Fibroblast of skin of left quadriceps (primary cell): ENCODE measurements at places on chromosomes 3 and 15.

GRCh38 chr3:22296601-22297000 lies 545.6 kb upstream of the ZNF385D start:
- DNase-seq: no peak

GRCh38 chr3:133535971-133536881 lies 37.3 kb upstream of the CDV3 start:
- DNase-seq: peak; percentile 85

GRCh38 chr3:102207151-102207571 lies 227.7 kb upstream of the ZPLD1 start:
- DNase-seq: peak; percentile 88

DNA sequence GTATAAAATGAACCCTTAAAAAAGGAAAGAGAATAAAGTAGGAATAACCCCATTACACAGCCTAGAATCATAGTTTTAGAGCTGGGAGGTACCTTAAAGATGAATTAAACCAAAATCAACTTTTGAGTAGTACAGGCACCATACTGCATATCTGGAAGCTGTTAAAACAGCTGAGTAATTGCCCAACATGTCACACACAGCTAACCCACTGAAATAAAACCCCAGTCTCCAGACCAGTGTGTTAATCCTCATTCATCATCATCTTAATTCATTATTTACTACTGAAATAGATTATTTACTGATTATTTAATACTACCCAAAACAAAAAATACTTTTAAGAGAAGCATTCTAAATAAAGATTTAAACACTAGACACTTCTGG lies 52.8 kb downstream of the GPR160 start:
- no peak for DNase-seq

DNA sequence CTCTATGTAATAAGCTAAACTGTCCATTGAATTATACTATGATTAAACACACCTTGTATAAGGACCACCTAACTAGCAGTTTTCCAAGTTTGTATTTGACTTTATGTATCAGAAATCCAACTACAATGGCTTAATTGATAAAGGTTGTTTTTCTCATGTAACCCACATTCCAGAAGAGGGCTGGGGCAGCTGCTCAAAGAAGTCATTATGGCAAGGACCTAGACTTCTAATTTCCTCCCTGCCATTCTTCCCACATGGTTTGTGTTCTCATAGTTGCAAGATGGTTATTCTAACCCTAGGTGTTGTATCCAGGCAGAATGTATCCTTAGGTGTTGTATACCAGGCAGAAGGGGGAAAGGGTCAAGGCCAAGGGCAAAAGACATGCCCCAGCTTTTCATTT lies 35.7 kb downstream of the GPR176 start:
- no peak for DNase-seq
